ENCODE measurements at places on chromosomes 7 and 10.

GRCh38 chr10:43128958-43129706 is 9.1 kb upstream of the CSGALNACT2 start:
- no peak for DNase-seq

GRCh38 chr10:33111488-33112051 is 153.5 kb upstream of the ITGB1 start:
- DNase-seq, result no peak

GRCh38 chr10:27770181-27770580 is 24.6 kb upstream of the MKX start:
- DNase-seq, result no peak

GRCh38 chr10:114304017-114304570 is 65.0 kb downstream of the VWA2 start:
- peak; percentile 39 for DNase-seq

- no peak for DNase-seq
Measured at GRCh38 chr7:137791930-137792329, 54.8 kb downstream of the DGKI start.

- DNase-seq, result no peak
Measured at GRCh38 chr10:118809357-118810220, 54.8 kb upstream of the CACUL1 start.

- DNase-seq, result no peak
Measured at GRCh38 chr7:107898997-107899594, 8.1 kb downstream of the DLD start.

GRCh38 chr10:97197030-97197500 is 11.3 kb upstream of the SLIT1 start:
- no peak for DNase-seq

GRCh38 chr10:630581-631073 is 58.8 kb downstream of the DIP2C start:
- DNase-seq, result no peak

DNA sequence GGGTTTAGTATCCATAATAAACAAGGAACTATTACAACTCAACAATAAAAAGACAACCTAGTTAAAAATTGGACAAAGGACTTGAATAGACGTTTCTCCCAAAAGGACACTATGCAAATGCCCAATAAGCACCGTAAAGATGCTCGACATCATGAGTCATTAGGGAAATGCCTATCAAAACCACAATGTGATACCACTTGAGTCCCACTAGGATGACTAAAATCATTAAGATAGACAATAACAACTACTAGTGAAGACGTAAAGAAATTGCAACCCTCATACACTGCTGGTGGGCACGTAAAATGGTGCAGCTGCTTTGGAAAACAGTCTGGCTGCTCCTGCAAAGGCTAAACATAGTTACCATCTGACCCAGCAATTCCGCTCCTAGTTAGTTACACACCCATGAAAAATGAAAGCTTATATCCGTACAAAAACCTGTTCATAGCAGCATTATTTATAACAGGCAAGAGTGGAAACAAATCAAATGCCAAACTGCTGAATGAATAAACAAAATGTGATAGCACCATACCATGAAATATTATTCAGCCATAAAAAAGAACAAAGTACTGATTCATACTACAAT is 17.3 kb downstream of the CCDC3 start:
- no peak for DNase-seq

DNA sequence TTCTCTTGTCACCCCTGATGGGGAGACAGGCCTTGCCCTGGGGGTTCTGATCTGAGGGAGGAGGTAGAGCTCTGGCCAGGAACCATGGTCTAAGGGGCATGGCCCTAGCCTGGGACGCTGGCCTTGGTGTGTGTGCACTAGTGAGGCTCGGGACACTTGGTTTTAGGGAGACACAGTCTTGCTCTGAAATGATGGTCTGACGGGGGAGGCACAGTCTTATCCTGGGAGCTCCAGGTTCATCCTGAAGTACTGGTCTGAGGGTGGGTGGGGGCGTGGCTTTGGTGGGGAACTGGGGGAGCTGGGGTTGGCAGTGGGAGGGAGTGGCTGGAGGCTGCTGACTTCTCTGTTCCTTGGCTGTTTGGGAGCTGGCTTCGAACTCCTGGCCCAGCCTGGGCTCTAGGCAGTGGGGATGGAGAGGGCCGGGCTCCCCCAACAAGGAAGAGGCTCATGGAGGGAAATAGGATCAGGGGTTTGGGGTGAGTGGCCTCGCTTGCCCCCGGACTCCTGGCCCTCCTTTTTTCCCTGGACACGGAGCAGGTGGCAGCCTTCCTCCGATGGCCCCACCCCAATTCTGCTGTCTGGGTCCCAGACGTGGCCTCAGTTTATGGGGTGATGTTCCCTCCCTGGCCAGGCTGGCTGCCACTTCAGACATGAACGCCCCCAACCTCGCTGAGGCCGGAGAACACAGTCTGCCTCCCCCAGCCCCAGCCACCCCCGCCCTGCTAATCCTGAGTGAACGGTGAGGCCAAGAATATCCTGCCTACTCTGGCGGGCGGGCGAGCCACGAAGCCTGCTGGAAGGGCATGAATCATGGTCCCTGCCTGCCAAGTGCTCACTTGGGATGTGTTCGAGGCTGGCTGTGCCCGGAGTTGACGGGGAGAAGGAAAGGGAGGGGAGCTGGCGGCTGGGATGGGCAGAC is 43.5 kb downstream of the TMEM270 start:
- no peak for DNase-seq

DNA sequence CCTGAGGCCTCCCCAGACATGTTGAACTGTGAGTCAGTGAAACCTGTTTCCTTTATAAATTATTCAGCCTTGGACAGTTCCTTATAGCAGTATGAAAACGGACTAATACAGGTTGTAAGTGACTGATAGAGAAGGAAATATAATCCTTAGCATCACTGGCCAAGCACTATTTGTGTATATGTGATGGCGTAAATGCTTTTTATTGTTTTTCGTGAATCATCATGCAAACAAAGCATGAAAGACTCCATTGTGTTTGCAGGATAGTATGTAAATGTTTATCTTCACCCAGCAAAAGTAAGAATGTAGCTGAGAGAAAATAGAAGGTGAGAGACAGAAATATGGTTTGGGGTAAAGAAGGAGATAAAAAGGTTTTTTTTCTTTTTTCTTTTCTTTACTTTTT is 92.5 kb upstream of the LRGUK start:
- no peak for DNase-seq

DNA sequence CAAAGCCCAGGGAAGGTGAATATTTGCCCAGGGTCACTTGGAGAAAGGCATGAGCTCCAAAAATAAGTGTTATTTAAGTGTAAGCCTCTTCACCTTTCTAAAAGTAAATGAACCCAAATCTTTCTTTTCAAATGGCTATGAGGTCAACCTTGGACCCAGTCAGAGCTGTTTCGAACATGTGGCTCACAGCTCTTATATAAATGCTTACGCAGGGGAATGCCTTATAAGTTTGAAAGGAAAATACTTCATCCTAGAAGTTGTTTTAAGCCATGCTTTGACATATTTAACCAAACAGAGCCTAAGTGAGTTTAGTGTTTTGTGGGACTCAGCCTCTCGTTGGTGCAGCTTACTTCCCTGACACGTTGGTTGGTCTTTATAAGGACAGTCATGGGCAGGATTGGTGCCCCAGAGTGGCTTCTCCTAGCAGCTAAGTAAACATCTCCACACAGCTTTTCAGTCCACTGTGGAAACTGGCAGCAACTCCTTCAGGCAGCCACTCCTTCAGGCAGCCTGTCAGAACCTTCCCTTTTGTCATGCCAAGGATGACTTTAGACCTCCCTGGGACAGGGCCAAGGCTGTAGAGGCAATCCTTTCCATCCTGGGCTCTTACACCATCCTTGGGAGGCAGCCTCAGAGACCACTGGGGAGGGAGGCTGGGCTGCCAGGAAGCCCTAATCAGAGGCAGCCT is 43.6 kb downstream of the MINDY4 start:
- no peak for DNase-seq

GRCh38 chr7:16644636-16645592 is 640 bp downstream of the ANKMY2 start:
- DNase-seq, result peak; percentile 52

DNA sequence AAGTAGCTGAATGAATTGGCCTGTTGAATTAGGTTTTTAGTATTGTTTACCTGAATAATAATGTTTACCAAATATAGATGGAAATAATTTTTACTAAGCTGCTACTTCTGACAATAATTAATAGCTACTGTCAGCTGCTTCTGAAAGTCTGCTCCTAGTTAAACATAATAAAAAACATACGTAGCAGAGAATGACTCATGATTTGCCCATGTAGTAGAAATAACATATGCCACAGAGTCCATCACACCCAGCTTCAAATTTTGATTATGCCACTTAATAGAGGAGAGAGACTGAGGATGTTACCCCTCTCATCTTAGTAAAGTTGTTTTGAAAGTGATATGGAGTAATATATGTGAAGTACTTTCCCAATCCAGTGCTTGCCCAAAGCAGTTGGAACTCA is 57.6 kb upstream of the MDFIC start:
- DNase-seq, result no peak

DNA sequence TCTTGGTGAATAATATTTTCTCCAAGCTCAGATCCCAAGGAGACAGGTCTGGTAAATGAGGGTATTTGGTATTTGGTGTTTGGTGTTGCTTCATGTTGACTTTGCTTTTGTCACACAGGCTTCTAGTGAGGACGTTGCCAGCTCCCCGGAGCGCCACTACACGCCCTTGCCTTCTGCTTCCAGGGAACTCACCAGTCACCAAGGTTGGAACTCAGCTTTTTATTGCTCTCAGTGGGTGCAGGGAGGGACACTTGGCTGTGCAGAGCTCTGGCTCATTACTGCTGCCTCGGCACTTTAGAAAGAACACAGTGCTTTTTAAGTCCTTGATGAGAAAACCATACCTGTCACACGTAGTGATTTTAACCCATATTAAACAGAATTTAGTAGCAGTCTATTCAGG is 892.9 kb downstream of the LRMDA start:
- no peak for DNase-seq

DNA sequence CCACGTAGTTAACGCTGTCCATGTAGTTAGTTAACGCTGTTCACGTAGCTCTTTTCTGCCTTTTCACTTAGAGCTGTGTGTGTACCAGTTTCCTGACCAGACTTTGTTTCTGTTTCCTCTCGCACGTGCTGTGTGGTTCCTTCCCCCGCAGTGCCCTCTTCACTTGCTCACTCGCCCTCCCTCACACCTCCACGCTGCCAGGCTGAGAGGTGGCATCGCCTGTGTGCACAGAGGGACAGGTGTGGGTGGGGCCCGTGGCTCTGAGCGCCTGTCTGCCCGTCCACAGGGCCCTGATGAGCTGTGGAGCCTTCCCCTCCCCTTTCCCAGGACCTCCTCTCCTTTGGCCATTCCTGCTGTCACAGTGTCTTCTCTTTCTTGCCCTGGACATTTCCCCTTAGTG is 30.6 kb downstream of the WDR37 start:
- no peak for DNase-seq

GRCh38 chr10:103241262-103242011 is 4.2 kb upstream of the RPEL1 start:
- no peak for DNase-seq

DNA sequence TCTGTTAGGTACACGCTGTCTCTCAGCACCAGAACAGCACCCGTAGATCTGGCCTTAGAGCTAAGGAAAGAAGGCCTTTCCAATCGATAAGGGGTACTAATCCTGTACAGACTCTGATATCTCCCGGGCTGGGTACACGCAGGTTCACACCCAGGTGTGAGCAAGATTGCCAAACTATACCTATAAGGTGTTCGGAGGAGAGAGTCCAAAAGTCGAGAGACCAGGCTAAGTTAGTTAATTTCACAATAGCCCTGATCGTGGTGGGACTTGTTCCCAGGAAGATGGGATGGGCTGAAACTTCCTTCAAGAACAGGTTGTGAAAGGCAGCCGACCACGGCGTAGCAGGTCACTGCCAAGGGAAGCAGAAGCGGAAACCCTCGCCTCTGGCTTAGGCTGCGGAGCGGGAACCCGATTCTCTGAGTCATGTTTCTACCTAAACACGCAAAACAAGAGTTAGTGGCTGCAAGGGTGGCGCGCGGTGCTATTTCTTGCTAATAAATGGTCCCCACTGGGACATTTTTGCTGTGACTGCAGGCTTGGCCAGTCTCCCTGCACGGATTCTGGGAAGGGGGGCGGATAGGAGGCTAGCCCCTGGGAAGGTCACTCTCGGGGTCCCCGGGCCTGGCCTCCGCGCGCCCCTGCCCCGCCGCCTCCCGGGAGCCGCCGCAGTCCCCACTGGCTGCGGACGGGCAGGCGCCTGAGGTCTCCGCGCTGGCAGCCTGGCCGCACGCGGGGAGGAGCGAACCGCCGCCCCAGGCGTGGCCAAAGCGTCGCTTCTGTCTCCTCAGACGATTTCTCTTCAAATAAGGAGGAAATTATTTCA is 75.4 kb upstream of the PDSS1 start:
- no peak for DNase-seq

- no peak for DNase-seq
Measured at GRCh38 chr7:41164440-41164839, 538.5 kb downstream of the INHBA start.

DNA sequence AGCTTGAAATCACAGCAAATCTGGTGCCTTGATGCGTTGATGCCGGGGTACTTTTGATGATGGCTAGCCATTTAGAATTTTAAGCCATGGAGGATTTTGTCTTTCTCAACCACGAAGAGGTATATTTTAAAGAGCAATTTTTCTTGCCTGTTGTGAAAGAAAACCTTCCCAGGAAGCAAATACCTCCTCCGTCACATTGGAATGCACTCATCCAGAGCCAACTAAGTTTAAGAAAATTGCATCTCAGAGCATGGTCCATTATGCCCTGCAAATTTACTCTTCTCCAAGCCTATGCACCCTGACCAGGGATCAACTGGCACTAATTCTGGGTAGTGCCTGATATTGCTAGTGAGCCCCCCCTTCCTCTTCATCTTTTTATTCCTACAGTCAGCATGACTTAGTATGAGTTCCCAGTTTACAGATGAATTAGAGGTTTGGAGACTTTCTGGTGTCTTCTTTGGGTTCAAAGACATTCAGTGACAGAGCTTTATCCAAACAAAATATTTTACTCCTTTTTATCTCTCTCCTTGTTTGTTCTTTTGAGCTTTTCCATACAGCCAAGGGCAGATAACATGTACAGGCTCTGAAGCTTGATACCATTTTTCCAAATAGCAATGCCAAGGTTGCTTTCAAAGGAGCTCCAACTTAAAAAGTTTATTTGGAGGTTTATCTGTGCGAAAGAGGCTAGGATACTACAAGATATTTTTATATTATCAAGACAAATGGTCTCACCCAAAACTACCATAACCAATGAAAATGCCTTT is 56.6 kb upstream of the ANK3 start:
- no peak for DNase-seq

DNA sequence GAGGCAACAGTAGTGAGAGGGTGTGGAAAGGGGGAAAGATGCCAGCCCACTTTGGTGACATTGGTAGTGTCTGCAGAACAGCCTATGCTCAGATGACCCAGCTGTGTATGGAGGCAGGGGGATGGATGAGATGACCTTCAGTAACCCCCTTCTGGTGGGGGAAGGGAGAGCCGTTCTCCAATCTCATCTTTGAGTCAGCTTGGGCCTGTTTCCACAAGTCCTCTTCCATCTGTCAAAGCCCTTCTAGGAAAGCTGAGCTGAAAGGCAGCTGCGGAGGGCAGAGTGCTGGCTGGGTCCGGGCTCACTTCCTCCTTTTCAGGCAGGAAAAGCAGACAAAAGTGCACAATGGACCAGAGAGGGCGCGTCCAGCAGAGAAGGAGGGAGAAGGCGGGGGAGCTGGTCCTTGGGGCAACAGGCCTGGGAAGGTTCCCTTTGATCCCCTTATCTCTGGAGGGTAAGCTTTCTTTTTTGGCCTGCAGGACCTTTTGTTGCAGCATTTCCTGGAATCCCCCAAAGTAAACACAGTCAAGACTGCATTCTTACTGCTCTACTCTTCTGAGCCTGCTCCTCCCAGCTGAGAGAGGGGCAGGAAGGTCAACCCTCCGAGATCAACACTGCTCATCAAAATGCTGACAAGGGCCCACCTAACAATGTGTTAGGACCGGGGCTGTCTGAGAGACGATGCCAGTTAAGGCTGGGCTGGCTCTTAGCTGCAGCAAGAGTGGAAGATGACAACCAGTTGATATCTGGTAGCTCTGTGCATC is 1.2 kb upstream of the LRMDA start:
- no peak for DNase-seq

Data from effector CD8-positive, alpha-beta T cell (primary cell).